ENCODE measurements at places on chromosomes 16 and 17. TPM values are rescaled to one million over a fixed set of nuclear protein-coding genes. Genes with fewer than 3 reads are reported as not detected.

CCL7 gene
- polyA plus RNA-seq: not detected

NAGPA gene
- polyA plus RNA-seq: 10.8 TPM

CAMKK1 gene
- 1.1 TPM for polyA plus RNA-seq

RECQL5 gene
- polyA plus RNA-seq: 8.6 TPM

RHOT2 gene
- polyA plus RNA-seq: 8.1 TPM

CAPNS2 gene
- not detected for polyA plus RNA-seq

RNF112 gene
- 12.7 TPM for polyA plus RNA-seq

TPPP3 gene
- polyA plus RNA-seq: 55.4 TPM

CIBAR2 gene
- not detected for polyA plus RNA-seq

PDE6G gene
- polyA plus RNA-seq: not detected

RNPS1 gene
- 45.7 TPM for polyA plus RNA-seq

CDH1 gene
- polyA plus RNA-seq: not detected

FNDC8 gene
- not detected for polyA plus RNA-seq

GRIN2C gene
- 0.74 TPM for polyA plus RNA-seq

MRPL38 gene
- polyA plus RNA-seq: 30.0 TPM

TP53TG3F gene
- polyA plus RNA-seq: not detected

KRTAP9-2 gene
- not detected for polyA plus RNA-seq

NPIPA2 gene
- polyA plus RNA-seq: 1.1 TPM

EME1 gene
- polyA plus RNA-seq: 0.35 TPM

MMP2 gene
- polyA plus RNA-seq: 1.8 TPM

CCL14 gene
- polyA plus RNA-seq: not detected

NUFIP2 gene
- 64.6 TPM for polyA plus RNA-seq

MSLN gene
- polyA plus RNA-seq: not detected

PIK3R6 gene
- polyA plus RNA-seq: not detected

SEZ6L2 gene
- 97.4 TPM for polyA plus RNA-seq

VPS9D1 gene
- polyA plus RNA-seq: 1.6 TPM

KRTAP17-1 gene
- not detected for polyA plus RNA-seq

FOXL1 gene
- not detected for polyA plus RNA-seq

HS3ST3B1 gene
- 0.05 TPM for polyA plus RNA-seq

KRTAP3-1 gene
- polyA plus RNA-seq: not detected

SPNS3 gene
- polyA plus RNA-seq: not detected

CDIPT gene
- polyA plus RNA-seq: 58.0 TPM

SLC5A11 gene
- 18.1 TPM for polyA plus RNA-seq

XAF1 gene
- not detected for polyA plus RNA-seq

HBQ1 gene
- polyA plus RNA-seq: 2.3 TPM
